ENCODE measurements at places on chromosomes 7 and 10.

DNA sequence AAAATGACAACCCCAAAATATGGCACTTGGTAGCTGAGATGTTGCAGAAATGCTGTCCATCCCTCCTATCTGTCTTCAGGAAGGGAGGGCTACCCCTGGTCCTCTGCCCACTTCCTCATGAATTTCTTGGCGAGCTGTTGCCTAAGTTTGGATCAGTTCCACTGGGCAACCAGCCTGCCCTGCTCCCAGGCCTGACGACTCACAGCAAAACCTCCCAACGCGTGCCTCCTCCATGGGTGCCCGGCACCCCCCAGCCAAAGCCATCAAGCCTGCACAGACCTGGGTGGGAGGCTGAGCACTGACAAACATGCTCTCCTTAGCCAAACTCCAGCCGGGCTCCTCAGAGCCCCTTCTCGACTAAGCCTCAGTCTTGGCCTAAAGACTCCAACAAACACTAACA is 8.9 kb downstream of the VSTM4 start:
- DNase-seq: no peak

GRCh38 chr10:102834143-102834542 is 3.1 kb downstream of the CYP17A1 start:
- no peak for DNase-seq

DNA sequence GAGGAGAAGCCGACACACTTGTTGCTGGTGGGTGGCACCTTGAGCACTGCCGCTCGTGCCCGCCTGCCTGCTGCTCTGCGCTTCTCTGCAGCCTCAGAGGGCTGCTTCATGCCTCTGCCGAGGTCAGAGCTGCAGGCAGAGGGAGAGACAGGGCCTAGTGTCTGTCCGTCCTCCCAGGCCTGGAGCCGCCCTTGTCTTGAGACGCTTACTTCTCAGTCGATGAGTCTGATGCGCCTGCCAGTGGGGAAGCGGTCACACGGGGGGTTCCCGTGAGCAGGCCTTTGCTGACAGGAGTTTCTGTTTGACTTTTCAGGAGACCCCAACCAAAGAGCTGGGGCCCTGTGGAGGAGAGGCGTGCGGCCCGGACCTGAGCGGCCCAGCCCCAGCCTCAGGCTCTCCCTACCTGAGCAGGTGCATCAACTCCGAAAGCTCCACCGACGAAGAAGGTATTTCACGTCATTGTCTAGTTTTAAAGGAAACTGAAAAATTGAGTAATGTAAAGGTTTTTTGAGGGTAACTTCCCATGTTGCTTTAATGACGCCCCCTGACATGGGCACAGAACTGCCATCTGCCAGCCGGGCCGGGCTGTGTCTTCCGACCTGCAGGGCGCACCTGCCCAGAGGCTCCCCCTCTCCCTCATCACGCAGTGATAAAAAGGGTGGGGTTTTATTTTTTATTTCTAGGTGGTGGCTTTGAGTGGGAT is 7.8 kb upstream of the BHLHA15 start:
- no peak for DNase-seq

DNA sequence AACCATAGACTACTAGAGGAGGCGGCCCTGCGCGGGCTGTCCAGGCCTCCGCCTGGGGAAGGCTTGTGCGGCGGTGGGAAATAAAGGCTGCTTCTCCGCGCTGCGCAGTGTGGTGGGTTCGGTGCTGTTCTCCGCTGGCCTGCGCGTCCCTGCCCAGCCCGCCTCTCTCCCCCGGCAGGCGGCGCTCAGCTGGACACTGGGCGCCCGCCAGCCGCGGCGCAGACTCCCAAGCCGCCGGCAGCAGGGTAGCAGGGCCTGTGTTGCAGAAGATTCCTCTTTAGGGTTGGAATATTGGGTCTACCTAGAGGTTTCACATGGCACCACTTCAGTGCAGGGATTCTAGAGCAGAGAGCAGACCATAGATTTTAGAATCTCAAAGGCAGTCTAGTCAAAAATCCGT is 66.1 kb upstream of the ZPBP start:
- no peak for DNase-seq

- no peak for DNase-seq
These were observed 76.8 kb upstream of the AFAP1L2 start for GRCh38 chr10:114481055-114481454.

GRCh38 chr10:118412932-118413331 is 70.8 kb upstream of the FAM204A start:
- DNase-seq: no peak

DNA sequence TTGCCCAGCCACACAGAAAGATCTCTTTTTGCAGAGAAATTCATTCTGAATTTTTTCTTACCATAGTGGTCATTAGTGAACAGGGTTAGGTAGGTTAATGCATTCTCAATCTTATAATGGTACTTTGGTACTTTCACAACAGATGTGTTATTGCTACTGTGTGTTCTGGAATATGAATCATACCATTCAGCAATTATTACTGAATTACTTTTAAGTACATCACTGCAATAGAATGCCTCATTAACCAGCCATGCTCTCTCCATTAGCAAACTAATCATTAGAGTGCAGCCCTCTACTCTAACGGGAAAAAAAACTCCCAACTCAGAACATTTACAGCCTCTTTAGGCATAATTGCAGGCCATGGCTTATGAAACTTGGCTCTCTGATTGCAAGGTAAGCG is 102.1 kb downstream of the DOCK4 start:
- DNase-seq: no peak

DNA sequence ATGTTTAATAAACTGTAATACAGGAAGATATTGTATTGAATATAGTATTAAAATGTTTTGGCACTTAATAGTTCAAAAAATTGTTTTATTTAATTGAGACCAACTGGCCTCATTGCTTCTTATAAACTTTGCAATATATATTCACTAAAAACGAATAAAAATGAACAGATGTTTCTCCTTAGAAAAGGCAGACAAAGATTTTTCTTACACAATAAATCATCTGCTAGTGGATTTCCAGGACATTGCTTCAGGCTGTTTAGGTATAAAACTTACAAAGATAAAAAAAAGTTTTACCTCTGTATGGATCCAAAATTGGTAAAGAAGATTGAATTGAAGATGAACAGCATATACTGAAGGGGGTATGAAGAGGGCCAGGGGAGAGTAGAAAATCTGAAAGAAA is 143.6 kb downstream of the AGMO start:
- DNase-seq: no peak

Measured in activated CD8-positive, alpha-beta T cell treated with anti-CD3 and anti-CD28 coated beads, Interleukin-2, amount 10 ng/mL, durations not matched to agents 7 days and 5 days (primary cell).